Body of pancreas (tissue), 4 donors: ENCODE measurements at places on chromosomes 1 and 21. TPM values are rescaled to one million over a fixed set of nuclear protein-coding genes. Genes with fewer than 3 reads are reported as not detected.

GRCh38 chr1:190835658-190836057 lies 358.0 kb upstream of the BRINP3 start:
- no peaks in the 10 kb centered on the region for H3K27me3 ChIP-seq
- no peak for DNase-seq
- no peaks in the 10 kb centered on the region for H3K4me1 ChIP-seq
- no peak overlapping the region for H3K4me3 ChIP-seq

GRCh38 chr1:203280061-203280460 lies 25.3 kb upstream of the BTG2 start:
- H3K27ac ChIP-seq, result no peak overlapping the region
- no peak overlapping the region for H3K4me3 ChIP-seq
- H3K4me1 ChIP-seq, result peaks cover 62% of the 10 kb centered on the region
- H3K27me3 ChIP-seq, result no peaks in the 10 kb centered on the region
- DNase-seq, result no peak

- no peaks in the 10 kb centered on the region for H3K36me3 ChIP-seq
- no peak overlapping the region for H3K27ac ChIP-seq
- no peak for DNase-seq
- peaks cover 41% of the 10 kb centered on the region for H3K4me1 ChIP-seq
- H3K27me3 ChIP-seq, result no peaks in the 10 kb centered on the region
Observed at GRCh38 chr1:27346991-27347624, 5.3 kb downstream of the SYTL1 start.

GRCh38 chr1:169121146-169121923 lies 14.8 kb downstream of the ATP1B1 start:
- H3K27ac ChIP-seq, result peak overlapping the region; percentile 18
- H3K27me3 ChIP-seq, result no peaks in the 10 kb centered on the region
- peaks cover 40% of the 10 kb centered on the region for H3K4me1 ChIP-seq
- H3K4me3 ChIP-seq, result no peak overlapping the region
- no peak for DNase-seq

DNA sequence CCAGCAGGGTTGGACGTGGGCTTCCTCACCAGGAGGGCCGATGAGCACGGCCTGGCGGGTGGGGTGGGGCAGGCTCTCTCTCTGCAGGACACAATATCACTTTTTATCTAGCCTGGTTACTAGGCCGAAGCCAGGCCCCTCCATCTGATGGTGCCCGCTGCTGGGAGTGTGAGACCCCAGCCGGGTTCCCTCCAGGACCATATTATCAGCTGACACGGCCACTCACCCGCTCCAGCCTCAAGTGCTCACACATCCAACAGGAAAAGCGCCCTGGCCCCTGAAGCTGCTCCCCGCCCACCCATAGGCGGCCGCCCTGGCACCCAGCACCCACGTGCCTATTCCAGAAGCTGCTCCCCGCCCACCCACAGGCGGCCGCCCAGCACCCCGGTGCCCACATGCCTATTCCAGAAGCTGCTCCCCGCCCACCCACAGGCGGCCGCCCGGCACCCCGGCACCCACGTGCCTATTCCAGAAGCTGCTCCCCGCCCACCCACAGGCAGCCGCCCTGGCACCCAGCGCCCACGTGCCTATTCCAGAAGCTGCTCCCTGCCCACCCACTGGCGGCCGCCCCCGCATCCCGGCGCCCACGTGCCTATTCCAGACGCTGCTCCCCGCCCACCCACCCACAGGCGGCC lies 5.0 kb downstream of the SLC19A1 start:
- no peaks in the 10 kb centered on the region for H3K36me3 ChIP-seq
- DNase-seq, result peak; percentile 7
- H3K4me1 ChIP-seq, result peaks cover 8% of the 10 kb centered on the region
- no peak overlapping the region for H3K27ac ChIP-seq

GRCh38 chr1:58818075-58818474 lies 34.2 kb upstream of the JUN start:
- no peak overlapping the region for H3K27ac ChIP-seq
- DNase-seq, result no peak
- no peaks in the 10 kb centered on the region for H3K36me3 ChIP-seq

GRCh38 chr1:2446394-2446793 lies 29.7 kb upstream of the PLCH2 start:
- H3K27me3 ChIP-seq, result no peaks in the 10 kb centered on the region
- H3K36me3 ChIP-seq, result no peaks in the 10 kb centered on the region
- H3K4me1 ChIP-seq, result no peaks in the 10 kb centered on the region
- no peak overlapping the region for H3K27ac ChIP-seq

- no peaks in the 10 kb centered on the region for H3K27me3 ChIP-seq
- H3K4me3 ChIP-seq, result peak overlapping the region; percentile 30
- H3K4me1 ChIP-seq, result peaks cover 38% of the 10 kb centered on the region
- peak overlapping the region; percentile 88 for H3K27ac ChIP-seq
Observed at GRCh38 chr21:46457801-46458314, 833 bp upstream of the DIP2A start.

DNA sequence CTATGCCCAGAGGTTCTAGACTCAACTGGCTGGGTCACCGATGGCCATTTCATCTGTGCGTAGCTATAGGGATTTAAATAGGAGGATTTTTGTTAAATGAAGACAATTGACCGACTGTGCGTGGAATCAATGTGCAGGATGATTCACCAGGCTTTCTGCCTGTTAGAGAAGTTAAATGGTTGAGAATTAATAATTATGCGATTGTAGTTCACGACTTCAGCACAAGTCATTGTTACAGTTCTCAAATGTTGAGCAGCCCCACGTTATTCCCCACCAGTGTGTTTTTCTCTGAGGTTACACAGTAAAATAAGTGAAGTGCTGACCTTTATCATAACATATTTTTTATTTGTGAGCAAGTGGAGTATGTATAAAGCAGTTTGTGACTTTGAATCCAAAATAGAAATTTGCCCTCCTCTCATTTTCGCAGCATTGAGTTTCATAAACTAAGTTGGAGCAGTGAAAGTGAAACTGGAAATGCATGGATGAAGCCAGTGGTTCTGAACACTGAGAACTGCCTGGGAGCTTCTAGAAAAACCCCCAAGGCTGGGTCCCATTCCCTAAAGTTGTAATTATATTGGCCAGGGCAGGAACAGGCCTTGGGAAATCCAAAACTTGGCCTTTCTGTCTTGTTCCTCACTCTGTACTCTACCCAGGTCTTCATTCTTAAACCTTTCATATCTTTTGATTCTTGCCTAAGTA lies 102.6 kb downstream of the GALNT2 start:
- no peak for DNase-seq
- peaks cover 57% of the 10 kb centered on the region for H3K4me1 ChIP-seq
- no peak overlapping the region for H3K4me3 ChIP-seq

The IL20 gene
- total RNA-seq, result not detected

The WDR64 gene
- not detected for total RNA-seq

The CD1E gene
- total RNA-seq, result 0.78 TPM

The TRIM45 gene
- 8.6 TPM for total RNA-seq

The PRRX1 gene
- 5.3 TPM for total RNA-seq

The MCL1 gene
- 223 TPM for total RNA-seq

The GJA5 gene
- 0.99 TPM for total RNA-seq
